NCI-H524 treated with DMSO at 0.1 percent for 48 hours (cell line): ENCODE measurements at places on chromosomes 3 and 15.

- DNase-seq: no peak
Measured at GRCh38 chr3:12227833-12228232, 61.0 kb upstream of the PPARG start.

GRCh38 chr3:5239602-5240001 is 52.1 kb downstream of the EDEM1 start:
- no peak for DNase-seq

DNA sequence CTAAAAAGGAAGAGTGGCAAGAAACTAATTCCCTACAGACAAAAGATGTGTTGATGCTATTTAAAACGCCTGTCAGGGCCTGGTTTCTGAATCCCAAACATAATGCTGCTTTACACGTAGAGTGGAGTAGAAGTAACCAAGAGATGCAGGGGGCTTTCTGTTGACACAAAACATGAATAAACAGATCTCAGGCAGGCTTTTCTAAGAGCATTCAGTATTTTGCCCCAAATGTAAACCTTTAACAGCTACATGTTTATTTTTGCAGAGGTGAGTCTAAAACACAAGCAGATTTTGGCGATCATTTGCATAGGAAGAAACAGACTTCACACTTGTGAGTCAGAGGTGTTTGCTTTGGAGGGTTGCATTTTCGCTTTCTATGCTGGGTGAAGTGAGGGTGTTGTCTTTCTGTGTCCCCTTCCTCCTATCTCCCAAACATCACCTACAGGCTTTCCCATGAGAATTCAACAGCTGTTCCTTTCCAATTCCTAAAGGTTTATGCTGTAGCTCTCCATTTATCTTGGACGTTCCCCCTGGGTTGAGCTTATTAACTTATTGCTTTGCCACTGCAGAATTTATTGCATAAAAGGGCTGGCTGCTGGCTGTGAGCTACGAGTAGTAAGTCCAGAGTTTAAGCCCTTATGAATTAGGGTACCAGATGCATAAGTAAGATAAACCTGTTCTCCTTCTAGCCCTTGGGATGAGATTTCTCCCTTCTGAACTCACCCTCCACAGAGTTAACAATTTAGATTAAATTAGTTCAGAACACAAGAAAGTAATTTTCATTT is 156.7 kb downstream of the DIPK2A start:
- peak; percentile 86 for DNase-seq

- peak; percentile 49 for DNase-seq
Measured at GRCh38 chr15:45205192-45205591, 17.4 kb upstream of the SHF start.

- DNase-seq: peak; percentile 17
Measured at GRCh38 chr15:55897560-55898336, 95.7 kb downstream of the NEDD4 start.

DNA sequence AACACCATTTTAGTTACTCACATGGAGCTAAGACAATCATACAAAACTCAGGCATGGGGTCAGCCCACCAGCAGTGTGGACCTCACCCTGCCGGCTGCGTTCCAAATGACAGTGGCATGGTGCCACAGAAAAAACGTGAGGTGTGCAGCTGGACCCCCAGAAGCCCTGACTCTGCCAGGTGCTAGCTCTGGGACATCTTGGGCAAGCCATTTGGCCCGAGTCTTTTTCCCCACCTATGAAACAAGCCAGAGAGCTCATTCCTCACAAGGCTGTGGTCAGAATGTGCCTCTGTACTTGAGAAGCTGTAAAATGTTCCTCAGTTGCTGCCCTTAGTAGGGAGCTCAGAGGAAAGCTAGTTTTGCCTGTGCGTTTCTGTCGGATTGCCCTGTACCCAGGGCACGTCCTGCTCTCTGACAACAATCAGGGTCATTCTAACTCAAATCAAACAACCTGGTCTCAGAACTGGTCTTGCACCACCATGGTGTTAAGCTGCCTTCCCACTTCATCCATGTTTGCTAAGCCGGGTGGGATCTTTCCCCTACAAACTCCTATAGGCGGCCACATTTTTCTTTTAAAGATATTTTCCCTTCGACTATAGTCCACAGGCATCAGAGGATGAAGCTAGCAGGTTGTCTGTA is 44.9 kb downstream of the LIPC start:
- no peak for DNase-seq

DNA sequence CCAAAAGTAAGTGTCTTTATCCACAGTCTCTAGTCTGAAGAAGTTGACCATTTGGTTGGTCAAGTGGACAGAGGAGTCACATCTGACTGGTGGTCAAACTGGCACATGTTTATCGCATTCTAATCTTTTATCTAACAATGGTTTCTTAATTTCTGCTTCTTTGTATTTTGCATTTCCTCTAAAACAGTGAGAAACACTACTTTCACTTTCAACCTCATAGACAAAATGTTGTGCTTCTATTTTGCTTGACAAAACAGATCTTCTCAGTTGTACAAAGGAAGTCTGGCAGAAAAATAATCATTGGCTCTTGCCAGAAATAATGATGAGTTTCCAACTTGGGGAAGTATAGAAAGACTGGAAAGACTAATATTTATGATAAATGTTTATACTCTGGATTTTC is 103.9 kb downstream of the MME start:
- DNase-seq: no peak

DNA sequence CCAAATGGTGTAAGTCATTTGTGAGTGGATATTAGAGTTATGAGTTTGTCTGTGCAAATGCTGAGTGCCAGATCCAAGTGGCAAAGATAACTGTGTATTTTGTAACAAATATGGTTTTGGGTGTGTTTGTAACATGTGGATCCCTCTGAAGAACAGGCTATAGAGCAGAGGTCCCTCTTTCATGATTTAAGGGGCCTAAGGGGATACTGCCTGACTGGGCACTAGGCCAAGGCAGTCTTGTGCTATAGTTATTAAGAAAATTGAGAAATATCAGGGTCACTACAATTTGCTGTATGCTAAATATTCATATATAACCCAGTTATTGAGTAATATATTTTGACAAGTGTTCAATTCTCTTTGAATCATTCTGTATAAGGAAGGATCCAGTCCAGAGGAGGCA is 555.6 kb upstream of the RGMA start:
- DNase-seq: no peak

- no peak for DNase-seq
Measured at GRCh38 chr3:184172681-184173373, 1.8 kb upstream of the AP2M1 start.

DNA sequence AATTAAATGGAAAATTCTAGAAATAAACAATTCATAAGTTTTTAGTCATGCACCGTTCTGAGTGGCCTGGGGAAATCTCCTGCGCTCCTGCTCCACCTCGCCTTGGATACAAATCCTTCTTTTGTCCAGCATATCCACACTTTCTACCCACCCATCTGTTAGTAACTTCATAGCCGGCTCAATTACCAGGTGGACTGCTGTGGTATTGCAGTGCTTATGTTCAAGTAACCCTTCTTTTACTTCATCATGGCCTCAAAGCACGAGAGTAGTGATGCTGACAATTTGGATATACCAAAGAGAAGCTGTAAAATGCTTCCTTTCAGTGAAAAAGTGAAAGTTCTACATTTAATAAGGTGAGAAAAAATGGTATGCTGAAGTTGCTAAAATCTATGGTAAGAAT is 142.3 kb upstream of the CHL1 start:
- DNase-seq: no peak

GRCh38 chr15:53739651-53740050 is 19.8 kb downstream of the WDR72 start:
- no peak for DNase-seq

GRCh38 chr3:195807681-195808121 is 4.0 kb downstream of the MUC4 start:
- DNase-seq: no peak

GRCh38 chr15:67157521-67158252 is 92.3 kb downstream of the SMAD3 start:
- DNase-seq: no peak

DNA sequence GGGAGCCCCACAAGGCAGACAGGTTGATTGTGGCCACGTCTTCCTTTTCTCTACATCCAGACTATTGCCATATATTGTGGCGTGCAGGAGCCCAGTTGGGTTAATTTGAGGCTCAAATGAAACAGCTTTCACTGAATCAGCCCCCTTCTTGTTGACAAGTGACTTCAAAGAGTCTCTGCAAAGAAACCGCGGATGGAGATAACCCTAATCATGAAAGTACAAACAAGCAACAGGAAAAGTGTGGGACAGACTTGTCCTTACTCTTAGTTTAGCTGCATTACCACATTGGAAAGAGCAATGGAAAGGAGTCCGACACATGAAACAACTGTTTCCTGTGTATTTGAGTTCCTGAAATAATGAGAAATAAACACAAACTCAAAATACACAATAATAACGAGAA is 3.3 kb downstream of the TMEM40 start:
- no peak for DNase-seq

DNA sequence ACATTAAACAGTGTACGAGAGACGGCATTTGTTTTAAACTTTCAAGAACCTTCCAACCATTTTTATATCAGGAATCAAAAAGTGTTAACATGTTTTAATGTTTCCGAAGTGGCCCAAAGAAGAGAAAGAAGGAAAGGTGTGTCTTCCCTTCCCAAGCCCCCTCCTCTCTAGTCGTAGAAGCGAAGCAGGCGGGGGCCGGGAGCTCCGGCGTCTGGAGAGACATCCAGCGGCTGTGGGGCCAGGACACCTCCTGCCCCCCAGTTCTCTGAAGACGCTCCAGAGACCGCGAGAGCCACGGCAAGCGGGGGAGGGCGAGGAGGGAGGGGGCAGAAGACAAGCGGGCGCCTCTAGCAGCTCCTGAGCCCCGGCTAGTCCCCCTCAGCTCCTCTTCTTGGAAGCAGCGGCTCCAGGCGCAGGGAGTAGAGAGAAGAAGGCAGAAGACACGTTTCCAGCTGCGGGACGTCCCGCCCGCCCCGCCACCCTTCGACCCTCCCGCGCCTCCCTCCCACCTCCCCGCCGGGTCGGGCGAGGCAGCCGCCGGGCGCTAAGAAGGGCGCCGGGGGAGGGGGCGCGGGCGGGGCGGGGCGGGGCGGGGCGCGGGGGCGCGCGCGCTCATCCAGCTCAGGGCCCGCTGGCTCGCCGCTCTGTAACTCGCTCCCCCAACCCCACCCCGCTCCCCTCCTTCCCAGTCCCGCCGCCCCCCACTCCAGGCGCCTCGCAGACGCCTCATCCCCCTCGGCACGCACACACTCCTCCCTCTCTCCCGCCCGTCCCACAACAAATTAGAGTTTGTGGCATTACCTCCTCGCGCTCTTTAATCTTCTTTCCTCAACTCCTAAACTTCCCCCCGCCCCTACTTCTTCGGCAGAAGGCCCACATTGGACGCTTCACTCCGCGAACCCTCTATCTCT is at the start of gene ZBTB20:
Gene ZBTB20, minus strand, starts transcription at position 871 of the 911 bp plus-strand sequence.
- peak; percentile 48 for DNase-seq

GRCh38 chr3:17983106-17983505 is 240.7 kb upstream of the TBC1D5 start:
- no peak for DNase-seq

GRCh38 chr3:160393346-160394008 is 5.5 kb downstream of the IFT80 start:
- DNase-seq: no peak

DNA sequence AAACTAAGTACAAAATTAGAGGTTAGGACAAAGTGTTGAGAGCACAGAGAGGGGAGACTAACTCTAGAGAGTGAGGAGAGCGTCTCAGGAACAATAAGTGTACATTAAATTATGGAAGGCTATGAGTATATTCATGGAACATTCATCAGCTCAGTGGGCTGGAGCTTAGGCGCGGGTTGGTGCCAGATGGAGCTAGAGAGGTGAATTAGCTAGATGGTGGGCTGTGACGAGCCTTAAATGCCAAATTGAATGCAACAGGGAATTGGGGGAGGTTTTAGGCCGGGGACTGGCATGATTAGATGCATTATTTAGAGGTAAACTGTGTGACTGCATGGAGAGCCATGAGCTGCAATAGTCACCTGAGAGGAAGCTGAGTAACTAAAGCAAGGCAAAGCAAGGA is 97.1 kb downstream of the TMEM108 start:
- DNase-seq: no peak

DNA sequence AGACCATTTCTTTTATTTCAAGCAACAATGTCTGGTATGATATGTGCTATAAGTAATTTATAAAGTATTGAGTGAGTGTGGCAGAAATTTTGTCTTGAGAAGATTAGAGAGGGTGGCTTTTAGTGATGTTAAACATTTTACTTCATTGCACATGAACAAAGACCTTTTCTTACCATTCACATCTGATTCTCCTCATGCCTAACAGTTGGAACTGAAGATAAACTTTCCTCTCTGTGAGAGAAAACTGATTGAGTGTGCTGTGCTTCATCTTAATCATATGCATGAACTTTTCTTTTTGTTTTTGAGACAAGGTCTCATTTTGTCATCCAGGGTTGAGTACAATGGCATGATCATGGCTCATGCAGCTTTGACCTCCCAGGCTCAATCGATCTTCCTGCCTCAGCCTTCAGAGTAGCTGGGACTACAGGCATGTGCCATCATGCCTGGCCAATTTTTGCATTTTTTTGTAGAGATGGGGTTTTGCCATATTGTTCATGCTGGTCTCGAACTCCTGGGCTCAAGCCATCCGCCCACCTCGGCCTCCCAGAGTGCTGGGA is 377.7 kb upstream of the GOLIM4 start:
- DNase-seq: no peak

- no peak for DNase-seq
Measured at GRCh38 chr3:23435318-23435717, 232.2 kb downstream of the UBE2E2 start.

- DNase-seq: no peak
Measured at GRCh38 chr3:27688053-27688452, 34.1 kb downstream of the EOMES start.

DNA sequence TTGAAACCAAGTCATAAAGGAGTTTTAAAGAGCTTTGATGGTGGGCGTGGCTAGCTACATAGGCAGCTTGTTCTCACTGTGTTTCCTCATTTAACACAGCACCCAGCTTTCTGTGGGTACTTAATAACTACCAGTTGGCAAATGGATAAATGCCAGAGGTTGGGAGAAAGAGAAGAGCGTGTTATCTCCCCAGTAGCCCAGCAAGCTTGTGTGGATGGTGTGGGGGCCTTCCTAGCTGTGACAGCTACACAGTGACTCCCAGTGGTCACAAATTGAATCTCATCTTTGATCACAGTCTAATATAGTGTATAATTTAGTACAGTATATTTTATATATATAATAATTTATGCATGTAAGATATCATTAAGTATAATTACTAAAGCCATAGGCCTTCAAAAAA is 984.1 kb downstream of the EPHA3 start:
- DNase-seq: peak; percentile 70
